ENCODE measurements at places on chromosomes 4 and X. TPM values are rescaled to one million over a fixed set of nuclear protein-coding genes. Genes with fewer than 3 reads are reported as not detected.

DNA sequence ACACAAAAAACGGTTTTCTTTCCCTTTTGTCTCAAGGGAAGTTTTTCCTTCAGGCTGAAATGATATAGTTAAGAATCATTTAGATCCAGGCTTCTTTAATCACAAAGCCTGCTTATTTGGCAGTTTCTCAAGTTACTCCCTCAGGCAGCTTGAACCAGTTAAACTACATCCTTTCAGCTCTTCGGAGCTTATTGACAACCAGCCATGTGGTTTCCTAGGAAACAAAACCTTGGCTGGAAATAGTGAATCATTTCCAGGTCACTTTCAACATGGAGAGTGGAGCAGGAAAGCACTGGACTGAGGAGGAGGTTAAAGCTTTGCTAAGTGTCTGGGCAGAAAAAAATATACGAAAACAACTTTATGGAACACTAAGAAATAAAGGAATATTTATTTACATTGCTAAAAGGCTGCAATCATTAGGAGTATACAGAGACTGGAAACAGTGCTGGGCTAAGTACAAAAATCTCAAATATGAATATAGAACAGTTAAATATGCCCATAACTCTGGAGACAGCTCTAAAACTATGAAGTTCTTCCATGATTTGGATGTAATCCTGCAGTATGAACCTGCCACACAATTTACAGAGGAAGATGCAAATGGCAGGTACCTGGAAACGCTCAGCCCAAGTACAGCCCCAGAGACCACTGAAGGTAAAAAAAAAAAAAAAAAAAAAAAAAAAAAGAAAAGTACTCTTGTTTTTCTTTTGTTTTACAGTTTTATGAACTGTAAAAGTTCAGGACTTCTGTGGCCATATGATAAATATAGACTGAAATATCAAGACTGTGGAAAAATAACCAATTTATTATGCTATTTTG is 23.2 kb upstream of the AASDH start:
- DNase-seq: peak; percentile 89

SMIM31 gene
- polyA plus RNA-seq: 0.55 TPM

- DNase-seq: no peak
Observed at GRCh38 chr4:155877971-155878370, 11.9 kb upstream of the ASIC5 start.

DNA sequence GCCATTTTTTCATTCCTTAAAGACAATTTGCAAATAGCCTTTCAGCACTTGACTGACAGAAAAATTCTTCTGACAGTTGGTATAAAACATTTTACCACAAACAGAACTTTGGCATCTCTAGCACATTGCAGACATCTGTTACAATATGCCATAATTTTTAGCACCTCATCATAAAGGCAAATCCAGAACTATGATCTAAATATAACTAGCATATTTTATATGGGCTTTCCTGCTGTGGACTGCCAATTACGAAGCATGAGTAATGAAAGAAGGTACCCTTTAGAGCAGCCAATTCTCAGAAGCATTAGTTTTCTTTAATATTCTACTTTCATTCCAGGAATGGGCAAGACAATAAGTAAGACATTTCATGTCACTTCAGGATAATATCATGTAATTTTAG is 647.4 kb upstream of the GALNT7 start:
- DNase-seq: no peak

- DNase-seq: no peak
Observed at GRCh38 chrX:30858098-30858497, 31.0 kb downstream of the TAB3 start.

GRCh38 chr4:13559413-13559812 is 15.1 kb upstream of the NKX3-2 start:
- DNase-seq: no peak

- no peak for DNase-seq
Observed at GRCh38 chrX:28609003-28609402, 21.8 kb downstream of the IL1RAPL1 start.

DNA sequence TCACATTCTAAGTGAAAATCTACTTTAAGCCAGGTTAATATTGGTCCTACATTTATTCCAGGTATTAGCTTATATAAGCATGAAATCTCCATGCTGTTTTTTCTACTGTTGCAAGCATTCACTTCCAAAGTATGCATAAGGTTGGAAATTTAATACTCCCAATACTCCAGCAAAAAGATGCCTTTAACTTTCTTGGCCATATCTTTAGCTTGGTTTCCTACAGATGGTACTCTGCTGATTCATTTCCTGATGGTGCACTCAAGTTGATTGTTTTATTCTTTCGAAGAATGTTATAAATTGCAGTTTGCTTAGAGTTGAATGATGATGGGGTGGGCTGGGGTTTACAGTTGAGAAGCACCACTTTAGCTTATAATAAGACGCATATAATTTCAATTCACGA is 330.2 kb downstream of the PTTG2 start:
- DNase-seq: no peak

PITX2 gene
- polyA plus RNA-seq: 2.3 TPM

- no peak for DNase-seq
Observed at GRCh38 chr4:184960505-184960971, 57.8 kb upstream of the HELT start.

DUX4 gene
- not detected for polyA plus RNA-seq

DRP2 gene
- 1.8 TPM for polyA plus RNA-seq

ABLIM2 gene
- polyA plus RNA-seq: 6.9 TPM

DNA sequence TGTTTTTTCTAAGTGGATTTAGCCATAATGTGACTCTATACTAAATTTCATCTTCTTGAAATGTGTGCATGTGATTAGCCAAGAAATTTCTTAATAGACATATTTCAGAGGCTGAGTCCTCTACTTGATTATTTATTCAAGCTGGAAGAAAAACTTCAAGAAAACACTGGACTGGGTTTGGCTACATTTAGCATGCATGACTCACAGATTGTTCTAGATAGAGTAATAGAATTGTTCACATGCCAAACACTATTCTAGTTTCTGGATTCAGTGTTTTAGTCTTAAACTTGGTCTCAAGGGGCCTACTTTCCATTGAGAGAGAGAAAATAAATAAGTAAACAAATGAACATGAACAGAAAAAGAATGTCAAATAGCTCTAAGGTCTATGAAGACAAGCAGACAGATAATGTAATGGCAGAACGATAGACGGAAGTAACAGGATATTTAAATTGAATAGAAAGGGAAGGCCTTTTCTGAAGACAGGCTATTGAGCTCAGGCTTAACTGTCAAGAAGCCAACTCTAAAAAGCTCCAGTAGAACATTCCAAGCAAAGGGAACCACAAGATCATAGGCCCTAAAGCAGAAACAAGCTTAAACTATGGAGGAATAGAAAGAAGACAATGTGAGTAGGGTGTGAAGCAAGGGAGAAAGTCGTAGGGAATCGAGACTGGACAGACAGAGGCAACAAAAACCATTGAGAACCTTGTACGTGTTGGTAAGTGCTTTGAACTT is 104.6 kb downstream of the TMEM144 start:
- no peak for DNase-seq

DNA sequence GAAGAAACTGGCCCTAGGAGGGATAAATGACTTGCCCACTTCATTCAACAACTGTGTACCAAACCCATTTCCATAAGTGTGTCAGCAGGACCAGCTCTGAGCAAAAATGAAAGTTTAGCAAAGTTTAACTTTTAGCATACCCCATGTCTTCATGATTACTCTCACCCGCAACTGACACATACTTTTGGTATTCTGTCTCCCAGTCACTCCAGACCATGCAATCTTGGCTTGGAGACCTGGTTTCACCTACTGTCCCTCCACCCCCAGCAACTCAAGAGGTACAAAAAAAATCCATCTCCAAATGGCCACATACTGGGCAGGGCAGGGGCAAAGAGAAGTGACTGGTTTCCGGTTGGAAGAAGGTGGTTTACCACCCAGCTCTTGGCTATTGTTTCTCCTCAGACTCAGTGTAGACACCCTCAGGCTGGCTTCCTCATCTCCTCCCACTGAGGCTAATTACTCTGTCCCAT is 79.8 kb downstream of the RLIM start:
- DNase-seq: no peak

GRCh38 chrX:70289168-70289792 is 447 bp downstream of the PDZD11 start:
- DNase-seq: no peak

DNA sequence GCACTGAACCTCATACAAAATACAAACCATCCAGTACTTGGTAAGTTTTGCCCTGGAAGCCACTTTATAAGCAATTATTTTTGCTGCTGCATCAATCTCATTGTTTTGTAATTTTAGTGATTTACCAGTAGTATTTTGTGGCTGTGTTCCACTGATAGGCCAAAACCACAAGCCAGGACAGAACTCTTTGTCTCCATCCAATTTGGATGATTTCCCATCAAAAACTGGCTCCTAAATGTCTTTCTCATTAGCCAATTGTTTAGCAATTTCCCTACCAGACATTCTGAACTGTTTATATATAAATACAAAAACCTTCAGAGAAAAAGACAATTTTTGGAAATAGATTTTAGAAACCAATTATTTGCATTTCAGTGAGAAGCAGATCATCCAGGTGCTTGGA is 4.4 kb downstream of the GSPT2 start:
- no peak for DNase-seq

- peak; percentile 56 for DNase-seq
Observed at GRCh38 chr4:52235552-52236201, 184.6 kb downstream of the SPATA18 start.

GRCh38 chr4:154562697-154563254 is at the start of gene FGB:
TSS of gene FGB (plus strand) at chr4:154563011. CDS start at chr4:154563019, 8 bp downstream.
- DNase-seq: no peak

GRCh38 chrX:31153475-31154047 is 81.7 kb upstream of the FTHL17 start:
- DNase-seq: no peak

- no peak for DNase-seq
Observed at GRCh38 chr4:44817930-44818329, 91.6 kb upstream of the GNPDA2 start.

KIAA1210 gene
- polyA plus RNA-seq: 2.2 TPM

EDA2R gene
- 0.67 TPM for polyA plus RNA-seq

DNA sequence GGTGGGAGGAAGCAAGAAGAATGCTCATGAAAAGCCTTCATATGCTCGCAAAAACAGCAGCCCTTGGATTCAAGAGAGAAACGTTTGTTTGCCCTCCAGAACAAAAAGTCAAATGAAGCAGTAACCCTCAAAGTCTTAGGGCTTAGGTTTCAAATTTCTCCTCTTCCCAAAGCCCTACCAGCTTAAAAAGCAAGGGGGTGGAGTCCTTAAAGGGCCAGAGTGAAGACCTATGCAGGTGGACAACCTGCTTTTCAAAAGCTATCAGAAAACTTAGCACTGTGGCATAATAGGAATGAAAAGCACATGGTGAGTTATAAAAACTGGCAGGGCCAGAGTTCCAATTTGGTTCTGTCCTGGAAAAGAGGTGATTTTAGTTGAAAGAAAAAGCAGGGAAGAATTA is 253.3 kb downstream of the NAP1L3 start:
- DNase-seq: no peak

UGT2A1 gene
- 68.7 TPM for polyA plus RNA-seq

- DNase-seq: no peak
Observed at GRCh38 chr4:121255986-121256750, 92.0 kb upstream of the TNIP3 start.

CXCL9 gene
- polyA plus RNA-seq: 0.12 TPM

CXCL8 gene
- polyA plus RNA-seq: 0.35 TPM

AFF2 gene
- polyA plus RNA-seq: 4.8 TPM

DNA sequence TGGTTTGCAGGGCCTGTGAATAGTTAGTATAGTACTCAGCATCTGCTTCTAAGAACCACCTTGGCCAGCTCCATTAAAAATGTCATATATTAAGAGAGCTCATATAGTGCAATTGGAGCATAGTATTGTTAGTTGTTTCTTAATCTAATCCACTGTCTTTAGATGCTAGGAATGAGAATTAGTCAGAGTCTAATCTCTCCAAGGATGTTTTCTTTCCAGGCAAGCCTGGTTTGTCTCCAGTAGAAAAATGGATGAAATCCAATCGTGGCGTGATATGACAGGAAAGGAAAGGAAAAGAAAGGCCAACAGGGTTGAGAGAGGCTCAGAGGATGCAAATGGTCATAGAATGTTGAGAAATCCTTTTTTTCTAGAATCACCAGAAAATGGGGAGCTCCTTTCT is 15.0 kb upstream of the TMEM164 start:
- DNase-seq: no peak

DNA sequence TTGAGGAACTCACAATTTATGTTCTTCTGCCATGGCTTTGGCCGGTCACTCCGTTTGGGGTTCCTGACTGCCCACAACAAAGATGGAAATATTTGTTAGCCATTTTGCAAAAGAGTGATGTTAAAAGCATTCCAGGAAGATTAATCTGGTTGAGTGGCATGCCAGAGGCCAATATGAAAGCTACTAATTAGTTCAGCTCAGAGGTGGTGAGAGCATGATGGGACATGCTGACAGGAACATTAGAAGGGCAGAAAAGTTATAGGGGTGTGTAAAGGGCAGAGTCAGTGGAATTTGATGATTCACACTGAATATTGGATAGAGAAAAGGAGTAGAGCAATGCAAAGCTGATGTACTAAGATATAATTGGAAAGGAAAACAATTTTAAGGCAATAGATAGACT is 94.4 kb downstream of the TLL1 start:
- no peak for DNase-seq

TRIM75 gene
- polyA plus RNA-seq: not detected

GAGE1 gene
- polyA plus RNA-seq: not detected

GRCh38 chr4:101256222-101256621 is 91.1 kb downstream of the PPP3CA start:
- DNase-seq: no peak

DNA sequence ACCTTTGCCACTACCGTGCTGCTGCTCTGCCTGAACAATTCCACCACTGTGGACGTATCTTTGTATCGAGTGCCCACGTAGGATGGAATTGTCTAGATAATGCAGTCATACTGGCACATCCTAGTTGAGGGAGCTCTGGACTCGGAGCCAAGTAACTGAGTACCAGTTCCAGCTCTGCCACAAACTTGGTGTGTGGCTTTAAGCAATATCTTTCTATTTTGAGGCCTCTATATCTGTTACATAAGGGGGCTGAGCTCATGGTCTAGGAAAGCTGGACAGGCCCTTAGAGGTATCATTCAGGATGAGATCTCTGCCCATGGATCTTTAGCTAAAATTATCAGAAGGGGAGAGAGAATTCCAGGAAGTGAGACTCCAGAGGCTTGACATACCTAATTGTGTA is 12.4 kb downstream of the GABRE start:
- no peak for DNase-seq

GRCh38 chr4:162408309-162408708 is 244.5 kb upstream of the FSTL5 start:
- no peak for DNase-seq

GRCh38 chrX:101230636-101231035 is 11.1 kb downstream of the DRP2 start:
- no peak for DNase-seq

DMP1 gene
- polyA plus RNA-seq: not detected

GRCh38 chr4:98203332-98204235 is 57.6 kb upstream of the RAP1GDS1 start:
- no peak for DNase-seq

IL21 gene
- not detected for polyA plus RNA-seq

DNA sequence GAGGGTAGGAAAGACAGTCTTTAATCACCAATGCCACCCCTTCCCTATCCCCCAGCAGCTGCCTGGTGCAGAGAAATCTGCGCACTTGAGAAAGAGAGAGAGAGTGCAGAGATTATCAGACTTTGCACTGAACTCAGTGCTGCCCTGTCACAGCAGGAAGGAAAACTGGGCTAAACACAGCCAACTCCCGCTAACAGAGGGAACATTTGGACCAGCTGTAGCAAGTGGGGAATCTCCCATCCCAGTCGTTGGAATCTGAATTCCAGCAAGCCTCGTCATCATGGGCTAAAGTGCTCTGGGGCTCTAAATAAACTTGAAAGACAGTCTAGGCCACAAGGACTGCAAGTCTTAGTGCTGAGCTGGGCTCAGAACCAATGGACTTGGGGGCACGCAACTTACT is 168.7 kb downstream of the DLG3 start:
- no peak for DNase-seq

- DNase-seq: no peak
Observed at GRCh38 chrX:6770936-6771335, 236.0 kb upstream of the VCX3A start.
